ENCODE measurements at places on chromosomes 5 and 9.

DNA sequence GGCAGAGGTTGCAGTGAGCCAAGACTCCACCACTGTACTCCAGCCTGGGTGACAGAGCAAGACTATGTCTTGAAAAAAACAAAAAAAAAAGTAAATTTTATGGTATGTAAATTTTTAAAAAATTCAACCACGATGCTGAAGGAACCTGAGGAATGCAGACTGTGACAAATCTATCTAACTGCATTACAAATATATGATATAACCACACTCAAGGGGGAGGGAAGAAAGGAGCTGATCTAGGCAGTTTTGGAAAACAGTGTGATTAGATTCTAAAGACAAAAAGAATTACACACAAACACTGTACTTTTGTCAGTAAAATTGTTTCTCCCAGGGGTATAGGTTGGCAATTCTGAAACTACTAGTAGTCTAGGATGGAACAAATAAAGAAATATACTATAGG, 17.0 kb downstream of the LARS1 start:
- DNase-seq: no peak

DNA sequence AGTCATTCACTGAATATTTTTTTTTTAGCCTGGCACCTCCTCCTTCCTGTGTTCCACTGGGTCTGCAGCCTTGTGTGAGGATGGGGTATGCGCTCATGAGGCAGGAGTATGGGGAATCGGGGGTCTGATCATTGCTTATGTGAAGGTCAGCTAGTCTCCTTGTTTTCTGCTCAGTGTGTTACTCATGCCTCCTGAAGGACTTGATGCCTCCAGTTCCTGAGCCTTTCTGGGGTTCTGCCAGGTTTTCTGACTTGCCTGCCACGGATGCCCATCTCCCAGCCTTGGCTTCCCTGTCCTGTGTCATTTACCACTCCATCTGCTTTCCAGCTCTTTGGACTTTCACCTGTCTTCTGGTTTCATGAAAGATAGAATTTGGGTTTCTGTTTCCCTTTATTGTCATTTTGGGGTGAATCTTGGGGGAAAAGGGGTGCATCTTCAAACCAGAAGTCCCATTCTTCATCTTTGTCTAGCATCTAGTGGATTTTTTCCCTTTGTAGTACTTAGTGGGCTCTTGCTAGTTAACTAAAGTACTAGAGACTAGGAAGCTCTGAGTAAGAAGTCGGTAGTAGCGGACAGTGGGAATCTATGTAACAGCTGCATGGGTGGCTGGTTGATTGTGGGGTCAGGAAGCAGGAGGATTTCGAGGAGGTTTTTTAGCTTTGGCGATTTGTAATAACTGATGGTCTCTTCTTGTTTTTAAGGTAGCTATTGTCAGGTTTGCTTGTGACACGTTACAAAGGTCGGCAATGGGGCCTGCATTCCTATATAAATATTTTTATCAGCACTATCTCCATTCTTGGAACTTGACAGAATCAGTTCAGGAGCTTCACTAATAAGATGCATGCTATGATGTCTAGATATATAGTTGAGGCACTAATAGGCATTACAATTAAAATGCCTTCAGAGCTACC, 8.2 kb downstream of the OTULIN start:
- no peak for DNase-seq

DNA sequence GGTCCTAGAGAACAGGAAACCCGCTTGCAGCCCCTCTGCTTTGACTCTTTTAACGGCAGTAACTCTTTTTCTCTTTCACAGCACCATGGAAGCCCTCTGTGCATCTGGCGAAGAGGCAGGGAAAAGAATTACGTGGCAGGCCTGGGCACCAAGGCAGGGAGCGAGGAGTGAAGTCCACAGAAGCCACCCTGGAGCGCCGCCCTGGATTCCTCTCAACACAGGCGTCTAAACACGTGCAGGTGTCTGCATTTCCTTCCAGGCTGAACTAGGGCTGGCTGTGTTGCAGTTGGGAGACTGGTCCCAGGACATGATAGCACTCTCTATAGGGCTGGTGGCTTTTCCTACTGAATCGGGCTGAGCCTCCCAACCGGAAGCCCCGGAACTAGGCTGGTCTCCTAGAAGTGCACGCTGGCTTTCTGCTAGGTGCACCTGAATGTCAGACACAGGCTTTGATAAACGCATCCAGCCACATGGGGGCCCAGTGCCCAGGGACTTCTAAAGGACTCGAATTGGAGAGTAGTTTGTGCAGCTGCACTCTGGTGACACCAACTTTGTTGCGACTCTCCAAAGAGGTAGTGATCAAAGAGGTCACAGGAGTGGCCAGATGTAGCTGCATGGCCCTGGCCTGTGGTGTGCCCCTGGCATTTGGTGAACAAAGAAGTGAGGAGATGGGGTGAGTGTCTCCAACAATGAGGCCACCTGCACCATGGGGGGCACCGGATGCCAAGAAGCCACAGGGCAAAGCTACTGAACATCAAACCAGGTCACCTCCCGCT, 54.5 kb downstream of the AK8 start:
- no peak for DNase-seq

DNA sequence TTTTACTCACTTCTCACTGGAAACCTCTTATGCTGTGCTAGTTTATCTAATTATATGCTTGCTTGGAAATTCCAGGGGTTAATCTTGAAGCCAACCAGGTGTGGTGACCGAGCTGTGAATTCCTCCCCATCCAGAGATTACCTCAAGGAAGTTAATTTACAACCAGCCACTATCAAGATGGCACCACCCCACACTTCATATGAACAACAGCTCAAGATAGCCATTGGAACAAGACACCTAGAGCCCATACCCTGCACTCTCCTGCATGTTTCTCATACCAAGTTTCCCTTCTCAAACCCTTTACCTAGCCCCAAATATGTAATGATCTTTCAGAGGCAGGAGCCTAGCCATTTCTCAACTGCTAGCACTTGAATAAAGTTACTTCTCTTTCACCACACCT, 2156.9 kb upstream of the C9orf72 start:
- DNase-seq: no peak

GRCh38 chr5:177456976-177457851, 10.6 kb downstream of the PRR7 start:
- peak; percentile 89 for DNase-seq

DNA sequence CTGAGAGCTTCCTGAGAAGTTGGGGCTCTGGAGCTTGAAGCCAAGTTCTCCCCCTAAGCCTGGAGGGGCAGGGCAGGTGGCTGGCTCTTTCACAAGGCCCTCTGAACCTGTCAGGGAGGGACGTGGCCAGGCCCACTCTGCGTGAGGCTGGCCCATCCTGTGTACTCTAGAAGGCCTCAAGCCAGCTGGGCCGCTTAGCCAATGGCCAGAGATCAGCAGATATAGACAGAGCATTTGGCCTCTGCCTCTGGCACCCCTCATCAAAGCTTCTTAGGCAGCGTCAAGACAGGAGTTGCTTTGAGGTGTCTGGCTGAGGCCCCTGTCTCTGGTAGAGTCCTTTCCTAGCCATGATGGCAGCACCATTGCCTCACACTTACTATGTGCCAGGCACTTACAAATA, 105.6 kb downstream of the FGF18 start:
- DNase-seq: no peak

DNA sequence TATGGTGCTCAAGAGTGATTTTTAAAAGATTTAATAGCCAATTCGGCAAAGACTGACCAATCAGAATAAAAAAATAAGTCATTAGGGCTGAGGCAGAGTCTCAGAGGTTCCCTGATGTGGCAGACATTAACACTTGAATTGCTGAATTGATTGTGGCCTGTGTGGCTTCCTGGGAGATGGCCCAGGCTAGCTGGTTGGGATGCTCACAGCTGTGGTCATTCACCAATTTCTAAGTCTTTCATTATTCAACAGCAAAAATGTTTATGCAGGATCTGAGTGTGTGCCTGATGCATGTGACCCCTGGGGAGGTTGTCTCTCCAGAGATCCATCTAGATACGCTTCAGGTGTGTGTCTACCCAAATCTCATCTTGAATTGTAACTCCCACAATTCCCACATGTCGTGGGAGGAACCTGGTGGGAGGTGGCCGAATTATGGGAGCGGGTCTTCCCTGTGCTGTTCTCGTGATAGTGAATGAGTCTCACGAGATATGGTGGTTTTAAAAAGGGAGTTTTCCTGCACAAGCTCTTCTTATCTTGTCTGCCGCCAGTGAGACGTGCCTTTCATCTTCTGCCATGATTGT, 632.6 kb upstream of the SEMA6A start:
- no peak for DNase-seq

DNA sequence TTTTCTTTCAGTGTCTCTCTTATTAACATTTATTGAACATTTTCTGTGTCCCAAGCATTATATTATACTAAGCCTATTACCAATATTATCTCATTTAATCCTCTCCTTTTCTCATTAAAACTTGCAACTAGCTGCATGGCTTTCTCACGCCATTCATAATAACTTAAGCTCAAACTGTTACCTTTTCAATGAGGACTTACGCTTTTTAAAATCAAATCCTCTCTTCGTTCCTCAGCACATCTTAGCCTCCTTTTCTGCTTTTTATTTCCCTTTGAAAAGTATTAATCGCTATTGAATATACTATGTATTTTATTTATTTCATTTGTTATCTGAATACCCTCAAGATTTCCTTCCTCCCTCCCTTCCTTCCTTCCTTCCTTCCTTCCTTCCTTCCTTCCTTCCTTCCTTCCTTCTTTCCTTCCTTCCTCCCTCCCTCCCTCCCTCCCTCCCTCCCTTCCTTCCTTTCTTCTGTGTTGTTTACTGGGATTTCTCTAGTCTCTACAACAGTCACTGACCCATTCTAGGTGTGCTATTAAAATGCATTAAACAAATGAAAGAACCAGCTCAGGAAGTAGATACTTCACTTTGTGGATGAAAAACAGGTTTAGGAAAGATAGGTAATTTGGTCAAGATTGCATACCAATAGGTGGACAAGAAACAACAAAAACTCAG, 294.1 kb upstream of the TUT7 start:
- no peak for DNase-seq

DNA sequence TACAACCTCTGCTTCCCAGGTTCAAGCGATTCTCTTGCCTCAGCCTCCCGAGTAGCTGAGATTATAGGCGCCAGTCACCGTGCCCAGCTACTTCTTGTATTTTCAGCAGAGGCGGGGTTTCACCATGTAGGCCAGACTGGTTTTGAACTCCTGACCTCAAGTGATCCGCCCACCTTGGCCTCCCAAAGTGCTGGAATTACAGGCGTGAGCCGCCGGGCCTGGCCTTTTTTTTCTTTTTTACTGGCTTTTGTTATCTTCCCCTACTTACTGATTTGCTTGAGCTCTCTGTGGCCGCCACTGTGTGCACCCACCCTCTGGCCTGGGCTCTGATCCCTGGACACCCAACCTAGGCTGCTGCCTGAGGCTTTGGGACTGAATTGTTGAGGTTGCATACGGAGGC, 60.3 kb downstream of the ANKRD33B start:
- no peak for DNase-seq

GRCh38 chr9:88746743-88747398, 211.9 kb downstream of the NXNL2 start:
- no peak for DNase-seq

GRCh38 chr5:145044970-145045369, 790.2 kb downstream of the PRELID2 start:
- no peak for DNase-seq

- DNase-seq: no peak
Observed at GRCh38 chr9:19429595-19429994, 20.8 kb downstream of the ACER2 start.

GRCh38 chr5:149605998-149606724, 24.9 kb downstream of the ARHGEF37 start:
- DNase-seq: no peak

DNA sequence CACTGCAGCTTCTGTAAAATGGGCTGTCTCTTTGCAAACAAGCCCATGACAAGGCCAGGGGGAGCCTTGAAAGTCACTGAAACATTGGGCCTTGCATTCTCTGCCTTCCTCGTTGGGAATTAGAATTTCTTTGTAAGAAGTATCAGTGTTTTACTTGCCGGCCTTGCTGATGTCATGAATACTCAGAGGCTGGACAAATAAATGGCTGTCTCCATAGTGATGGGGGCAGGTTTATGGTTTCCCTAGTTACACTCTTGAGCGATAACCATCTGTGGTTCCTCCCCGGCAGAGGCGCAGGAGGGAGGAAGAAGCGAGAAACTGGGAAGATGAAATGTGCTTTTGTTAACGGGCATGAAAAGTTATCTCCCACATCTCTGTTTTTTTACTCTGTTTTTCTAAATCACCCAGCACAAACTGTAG, 272.7 kb upstream of the PANK3 start:
- DNase-seq: peak; percentile 47

DNA sequence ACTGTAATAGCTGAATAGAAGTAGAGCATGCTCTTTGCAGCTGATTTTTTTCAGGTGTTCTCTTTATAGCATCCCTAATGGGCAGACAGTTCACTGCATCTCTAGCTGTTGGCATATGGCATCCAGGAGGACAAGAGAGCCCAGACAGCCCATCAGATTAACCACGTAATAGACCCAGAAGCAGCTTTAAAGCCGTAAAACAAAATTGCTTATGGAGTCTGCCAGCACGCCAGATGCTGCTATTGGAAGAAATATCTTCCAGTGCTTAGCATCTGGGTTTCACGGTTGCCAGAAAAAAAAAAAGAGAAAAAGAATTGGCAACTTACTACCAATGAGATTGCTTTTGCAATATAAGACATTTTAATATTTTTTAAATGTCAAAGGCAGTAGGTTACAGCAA, 869.4 kb upstream of the NUDT12 start:
- no peak for DNase-seq

DNA sequence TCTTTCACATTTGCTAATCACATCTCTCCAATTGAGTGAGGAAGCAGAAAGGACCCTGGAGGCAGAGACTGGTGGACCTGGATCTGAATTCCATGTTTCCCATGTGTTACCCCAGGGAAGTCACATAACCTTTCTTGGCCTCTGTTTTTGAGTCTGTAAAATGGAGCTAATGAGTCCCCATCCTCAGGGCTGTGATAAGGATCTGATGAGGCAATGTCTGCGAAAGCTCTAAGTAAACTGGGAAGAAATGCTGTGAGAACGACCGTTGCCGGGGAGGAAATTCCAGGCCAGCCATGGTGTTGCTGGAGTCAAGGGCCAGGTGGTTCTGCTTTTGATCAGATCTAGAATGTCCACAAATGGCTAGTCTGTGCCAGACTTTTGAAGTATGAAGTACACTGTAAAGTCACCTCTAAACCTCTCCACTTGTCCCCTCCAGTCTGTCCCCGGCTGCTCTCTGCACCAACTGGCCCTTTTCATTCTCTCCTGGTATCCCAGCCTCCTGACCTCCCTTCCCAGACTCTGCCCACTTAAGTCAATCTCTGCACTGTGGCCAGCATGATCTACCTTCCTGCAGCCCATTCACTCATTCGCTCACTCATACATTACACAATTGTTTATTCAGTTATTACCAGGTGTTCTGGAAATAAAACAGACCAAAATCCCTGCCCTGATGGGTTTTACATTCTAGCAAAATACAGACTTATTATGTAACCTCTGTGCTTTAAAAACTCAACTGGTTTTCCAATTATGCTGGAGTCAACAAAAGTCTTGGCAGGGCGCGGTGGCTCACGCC, 32.5 kb upstream of the N4BP3 start:
- DNase-seq: no peak

- DNase-seq: no peak
Observed at GRCh38 chr5:72711351-72711750, 105.1 kb upstream of the TNPO1 start.

- DNase-seq: no peak
Observed at GRCh38 chr5:1874348-1874747, 8.4 kb downstream of the IRX4 start.
